ENCODE measurements at places on chromosomes 3 and 15. TPM values are rescaled to one million over a fixed set of nuclear protein-coding genes. Genes with fewer than 3 reads are reported as not detected.

- DNase-seq: no peak
These were observed 239.0 kb downstream of the SQOR start for GRCh38 chr15:45873781-45874180.

GRCh38 chr3:11566916-11567315, 76.8 kb downstream of the VGLL4 start:
- DNase-seq: no peak

- no peak for DNase-seq
These were observed 99.2 kb downstream of the AGBL1 start for GRCh38 chr15:86178845-86179244.

DNA sequence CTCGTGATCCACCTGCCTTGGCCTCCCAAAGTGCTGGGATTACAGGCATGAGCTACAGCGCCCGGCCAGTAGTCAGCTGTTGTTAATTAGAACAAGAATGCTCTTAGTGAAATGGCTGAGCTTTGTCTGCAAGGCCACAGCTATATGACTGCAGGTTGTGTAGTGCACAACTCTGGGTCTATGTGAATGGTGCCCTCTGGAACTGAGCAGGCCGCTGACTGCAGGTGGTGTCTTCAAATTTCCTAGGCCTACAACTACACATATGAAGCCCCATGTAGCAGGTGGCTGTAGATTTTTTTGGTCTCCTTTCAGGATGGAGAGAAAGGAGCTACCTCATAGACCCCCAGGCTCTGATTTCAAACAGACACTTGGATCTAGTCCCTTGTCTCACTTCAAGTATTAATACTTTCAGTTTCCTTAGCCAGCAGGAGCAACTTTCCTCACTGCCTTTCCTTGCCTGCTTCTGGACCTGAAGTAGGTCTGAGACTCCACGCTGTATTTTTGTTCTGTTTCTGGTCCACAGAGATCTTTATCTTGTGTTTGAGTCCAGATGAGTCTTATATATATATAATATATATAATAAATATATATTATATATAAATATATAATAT, 86.9 kb downstream of the C3orf80 start:
- DNase-seq: no peak

DNA sequence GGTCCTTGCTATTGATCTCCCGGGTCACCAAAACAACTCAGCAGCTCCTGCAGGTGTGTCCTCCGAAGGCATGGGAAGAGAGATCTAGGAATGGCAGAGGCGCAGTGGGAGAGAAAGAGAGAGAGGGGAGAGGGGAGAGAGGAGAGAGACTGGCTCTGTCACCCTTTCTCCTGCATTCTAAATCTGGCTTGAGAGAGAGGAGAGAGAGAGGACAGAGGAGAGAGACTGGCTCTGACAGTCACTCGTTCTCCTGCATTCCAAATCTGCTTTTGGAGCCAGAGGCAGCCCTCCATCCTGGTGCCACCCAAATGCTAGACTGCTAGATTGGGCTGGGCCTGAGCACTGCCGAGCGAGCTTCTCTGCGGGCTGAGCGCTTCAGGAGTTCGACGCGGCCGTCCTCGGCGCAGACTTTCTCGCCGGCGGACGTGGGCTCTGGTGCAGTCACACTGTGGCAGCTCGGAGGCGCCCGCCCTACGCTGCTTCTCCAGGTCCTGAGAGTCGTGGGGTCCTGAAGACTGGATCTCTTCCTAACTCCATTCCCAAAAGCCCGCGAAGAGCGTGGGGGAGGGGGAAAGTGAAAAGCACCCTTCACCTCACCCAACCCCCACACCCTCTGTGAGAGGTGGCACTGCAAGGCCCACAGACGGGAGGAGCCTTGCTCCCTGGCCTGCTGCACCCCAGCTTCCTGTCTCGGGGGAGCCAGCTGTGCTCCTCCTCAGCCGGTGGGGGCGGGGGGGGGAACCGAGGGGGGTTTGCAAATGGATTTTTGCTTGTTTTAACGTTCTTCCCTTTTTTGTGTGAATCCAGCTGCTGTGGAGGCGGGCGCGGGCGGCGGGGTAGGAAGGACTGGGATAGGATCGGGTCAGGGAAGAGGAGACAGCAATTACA, 222.3 kb downstream of the MEIS2 start:
- peak; percentile 68 for DNase-seq

DNA sequence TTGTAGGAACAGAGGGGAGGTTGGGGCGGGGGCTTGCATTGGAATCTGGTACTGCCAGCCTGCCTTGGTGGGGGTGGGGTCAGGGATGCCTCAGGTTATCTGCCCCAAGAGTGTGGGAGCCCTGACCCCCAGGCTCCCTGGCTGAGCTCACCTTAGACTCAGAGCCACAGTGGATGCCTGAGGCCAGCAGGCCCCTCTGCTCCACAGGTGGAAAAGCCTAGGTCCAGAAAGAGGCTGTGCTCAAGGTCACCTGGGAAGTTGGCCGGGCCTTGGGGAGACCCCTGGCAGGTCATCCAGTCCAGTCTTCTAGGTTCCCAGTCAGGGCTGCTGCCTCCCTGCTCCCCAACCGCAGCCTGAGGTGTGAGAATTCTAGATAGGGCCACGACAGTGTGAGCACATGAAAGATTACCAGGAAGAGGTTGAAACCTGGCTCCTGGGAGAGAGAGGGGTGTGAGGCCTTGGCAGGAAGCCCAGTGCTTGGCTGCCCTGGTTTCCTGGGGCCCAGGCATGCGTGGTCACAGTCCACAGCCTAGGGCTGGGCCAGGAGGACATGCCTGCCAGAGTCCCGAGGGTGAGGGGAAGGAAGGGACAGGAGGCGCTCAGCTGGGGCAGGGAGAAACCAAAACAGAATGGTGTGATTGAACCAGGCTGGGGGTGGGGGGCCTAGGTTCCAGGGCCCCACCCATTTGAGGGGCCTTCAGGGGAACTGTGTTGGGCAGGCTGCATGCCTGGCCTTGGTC, 4.9 kb downstream of the HDAC11 start:
- peak; percentile 81 for DNase-seq

DNA sequence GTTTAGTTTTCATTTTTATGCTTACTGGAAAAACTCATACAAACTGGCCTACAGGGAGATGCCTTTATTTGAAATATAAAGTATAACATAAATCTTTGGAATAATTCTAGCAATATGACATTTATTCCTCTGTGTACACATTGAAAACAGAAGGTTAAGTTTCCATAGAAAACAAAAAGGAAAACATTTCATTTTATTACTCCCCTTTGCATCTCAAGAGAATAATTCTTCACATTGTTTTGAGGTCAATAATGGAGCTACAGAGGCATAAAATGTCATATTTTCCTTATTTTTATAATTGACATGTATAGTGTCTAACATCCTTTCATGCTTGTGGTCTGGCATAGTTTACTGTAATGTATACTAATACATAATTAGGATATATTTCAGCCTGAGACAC, 187.6 kb upstream of the AGTR1 start:
- DNase-seq: no peak

- no peak for DNase-seq
These were observed 55.9 kb downstream of the IFT80 start for GRCh38 chr3:160343132-160343531.

- no peak for DNase-seq
These were observed 365 bp downstream of the ZBED2 start for GRCh38 chr3:111594781-111595180.

DNA sequence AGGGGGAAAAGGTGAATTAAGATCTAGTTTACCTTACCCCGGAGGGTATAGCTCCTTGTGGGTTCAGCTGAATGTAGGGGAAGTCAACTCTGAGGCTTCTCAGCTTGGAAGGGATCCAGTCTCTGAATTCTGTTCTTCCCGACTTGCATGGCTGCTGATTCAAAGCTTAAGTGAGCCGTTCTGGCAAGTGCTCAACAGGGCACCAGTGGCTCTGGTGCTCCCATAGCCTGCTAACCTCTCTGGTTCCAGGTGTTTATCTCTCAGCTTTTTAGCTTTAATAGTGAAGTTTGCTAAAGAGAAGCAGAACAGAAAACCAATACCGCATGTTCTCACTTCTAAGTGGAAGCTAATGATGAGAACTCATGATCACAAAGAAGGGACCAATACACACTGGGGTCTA, 46.3 kb upstream of the RBP1 start:
- DNase-seq: no peak

Gene ERICH6
- total RNA-seq: under 0.01 TPM

Gene PDZRN3
- total RNA-seq: 18.3 TPM

Gene CPLX3
- not detected for total RNA-seq

Gene CHSY1
- 36.8 TPM for total RNA-seq

Gene SEMA5B
- not detected for total RNA-seq

Gene GUCA1C
- not detected for total RNA-seq

Gene NOX5
- total RNA-seq: 0.36 TPM

Gene ADCY5
- 0.59 TPM for total RNA-seq
